ENCODE measurements at places on chromosomes 11 and 22.

GRCh38 chr11:19651653-19652052 lies 61.0 kb upstream of the NAV2 start:
- DNase-seq = no peak

- no peak for DNase-seq
Measured at GRCh38 chr11:102001657-102002338, 45.4 kb upstream of the CFAP300 start.

- DNase-seq = no peak
Measured at GRCh38 chr11:45258982-45259530, 27.1 kb downstream of the SYT13 start.

DNA sequence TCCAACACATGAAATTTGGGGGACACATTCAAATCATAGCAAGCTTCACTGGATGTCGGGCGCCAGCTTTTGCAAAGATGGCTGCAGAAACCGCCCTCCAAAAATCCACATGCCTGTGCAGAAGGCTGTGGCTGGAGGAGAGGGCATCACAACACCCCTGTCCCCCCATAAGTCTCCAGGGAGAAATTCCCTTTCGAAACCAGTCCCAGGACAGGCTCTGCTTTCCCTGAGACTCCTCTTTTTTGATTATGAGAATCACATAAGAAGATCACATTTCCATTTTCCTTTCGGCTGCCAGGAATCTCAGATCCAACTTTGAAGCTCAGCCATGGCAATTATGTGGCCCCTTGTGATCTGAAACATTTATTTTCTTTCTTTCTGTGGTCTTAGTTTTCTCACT lies 9.7 kb downstream of the LIF start:
- DNase-seq = no peak

GRCh38 chr11:72144807-72145565 lies 9.5 kb downstream of the FOLR3 start:
- DNase-seq = peak; percentile 82

DNA sequence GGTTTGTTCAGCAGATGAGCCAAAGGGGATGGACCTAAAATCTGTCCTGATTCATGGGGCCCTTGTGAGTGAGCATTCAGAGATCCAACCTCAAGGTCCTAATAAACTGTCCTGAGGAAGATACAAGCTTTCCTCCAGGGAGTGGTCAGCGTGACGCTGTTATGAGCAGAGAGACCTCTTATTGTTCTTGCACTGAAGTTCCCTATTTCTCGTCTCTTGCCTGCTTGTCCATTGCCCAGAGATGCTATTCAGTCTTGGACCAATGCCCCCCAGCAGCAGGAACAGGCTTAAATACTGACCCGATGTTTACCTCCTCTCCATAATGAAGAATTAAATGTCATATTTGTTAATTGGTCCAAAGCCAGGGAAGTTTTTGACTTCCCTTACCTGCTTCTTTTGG lies 225.2 kb upstream of the PGR start:
- DNase-seq = no peak

- no peak for DNase-seq
Measured at GRCh38 chr11:45551191-45551713, 114.2 kb downstream of the CHST1 start.

DNA sequence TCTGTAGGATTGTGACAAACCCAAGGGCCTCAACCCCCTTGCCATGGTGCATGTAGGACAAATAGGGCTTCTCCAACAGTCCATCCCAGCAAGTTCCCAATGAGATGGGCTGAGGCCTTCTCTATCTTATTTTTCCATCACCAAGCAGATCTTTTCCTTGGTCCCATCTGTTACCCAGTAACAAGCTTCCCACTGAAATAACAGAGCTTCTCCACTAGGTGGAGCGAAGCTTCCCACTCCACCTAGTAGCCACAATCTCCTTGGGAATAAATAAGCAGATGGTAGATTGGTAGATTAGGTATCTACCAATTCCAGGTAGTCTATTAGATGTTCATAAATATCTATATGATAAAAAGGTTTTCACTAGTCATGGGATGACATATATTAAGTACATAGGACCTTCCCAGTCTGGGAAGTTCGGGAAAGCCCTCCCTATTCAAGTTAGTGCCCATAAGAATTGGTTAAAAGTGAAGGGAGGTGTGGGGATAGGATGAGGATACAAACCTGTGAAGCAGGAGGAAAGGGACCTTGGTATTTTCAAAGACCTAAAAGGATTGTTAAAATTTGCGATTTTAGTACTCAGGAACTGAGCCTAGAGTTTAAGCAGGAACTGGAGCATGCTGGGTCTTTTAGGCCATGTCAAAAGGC lies 5.9 kb upstream of the OR52L1 start:
- DNase-seq = peak; percentile 27

- DNase-seq = no peak
Measured at GRCh38 chr11:69232821-69233743, 60.9 kb upstream of the MYEOV start.

- peak; percentile 23 for DNase-seq
Measured at GRCh38 chr11:57658023-57658361, 430 bp downstream of the CLP1 start.

GRCh38 chr11:121930004-121930965 lies 185.7 kb downstream of the BLID start:
- peak; percentile 53 for DNase-seq

- peak; percentile 53 for DNase-seq
Measured at GRCh38 chr11:128513915-128514681, 73.3 kb downstream of the ETS1 start.

Data from adipocyte (in vitro differentiated cells).